ENCODE measurements at places on chromosomes 13 and 19.

- no peak for DNase-seq
These were observed 303.8 kb downstream of the PCDH9 start for GRCh38 chr13:66926200-66926850.

- DNase-seq = no peak
These were observed 615.5 kb upstream of the KLHL1 start for GRCh38 chr13:70723732-70724131.

- DNase-seq = peak; percentile 15
These were observed 431 bp downstream of the FUT3 start for GRCh38 chr19:5850743-5851293.

DNA sequence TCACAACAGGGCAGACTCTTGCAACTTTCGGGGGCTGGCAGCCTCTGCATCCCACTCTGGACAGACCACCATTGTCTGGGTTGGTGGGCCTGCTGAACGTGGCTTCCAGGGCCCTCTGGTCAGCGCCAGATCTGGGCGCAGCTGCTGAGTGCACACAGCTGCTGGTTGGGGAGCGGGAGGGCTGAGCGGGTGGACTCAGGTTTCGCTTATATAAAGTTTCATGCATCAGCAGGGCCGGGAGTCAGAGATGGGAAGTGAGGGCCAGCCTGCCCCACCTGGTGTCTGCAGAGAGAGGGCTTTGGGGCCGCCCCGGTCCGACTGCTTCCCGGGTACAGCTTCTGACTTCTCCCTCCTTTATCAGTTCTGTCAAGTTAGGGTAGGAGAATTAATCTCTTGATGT lies 6.9 kb downstream of the ARHGEF7 start:
- DNase-seq = no peak

DNA sequence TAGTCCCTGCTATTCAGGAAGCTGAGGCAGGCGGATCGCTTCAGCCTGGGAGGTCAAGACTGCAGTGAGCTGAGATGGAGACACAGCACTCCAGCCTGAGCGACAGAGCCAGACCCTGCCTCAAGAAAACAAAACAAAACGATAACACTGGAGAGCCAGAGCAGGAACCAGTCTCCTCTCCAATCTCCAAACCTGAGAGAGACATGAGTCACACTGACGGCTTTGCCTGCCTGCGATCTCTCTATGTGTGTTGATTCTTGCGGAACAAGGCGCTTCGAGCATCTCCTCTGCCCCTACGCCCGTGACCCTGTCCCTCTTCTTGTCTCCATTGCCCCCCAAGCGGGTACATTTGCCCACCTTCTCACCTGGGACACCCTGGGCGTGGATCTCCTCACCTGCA lies 15.6 kb downstream of the DPRX start:
- DNase-seq = no peak

DNA sequence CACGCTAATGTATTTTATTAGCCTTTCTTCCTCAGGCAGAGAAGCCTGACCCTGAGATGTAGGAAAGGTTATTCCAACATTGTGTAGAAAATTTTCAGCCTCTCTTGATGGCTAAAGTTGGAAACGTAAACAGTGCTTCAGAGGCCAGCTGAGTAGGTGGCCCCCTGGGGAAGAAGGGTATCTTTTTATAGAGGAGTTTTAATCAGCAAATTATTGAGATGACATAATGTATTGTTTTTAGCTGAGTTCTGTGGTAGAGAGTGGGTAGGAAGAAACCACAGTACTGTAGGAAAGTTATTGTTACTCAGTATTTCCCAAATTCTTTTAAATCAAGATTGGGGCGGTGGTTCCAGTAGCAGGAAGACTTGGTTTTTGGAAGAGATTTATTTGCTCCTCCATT lies 268.8 kb downstream of the DLEU7 start:
- peak; percentile 70 for DNase-seq

DNA sequence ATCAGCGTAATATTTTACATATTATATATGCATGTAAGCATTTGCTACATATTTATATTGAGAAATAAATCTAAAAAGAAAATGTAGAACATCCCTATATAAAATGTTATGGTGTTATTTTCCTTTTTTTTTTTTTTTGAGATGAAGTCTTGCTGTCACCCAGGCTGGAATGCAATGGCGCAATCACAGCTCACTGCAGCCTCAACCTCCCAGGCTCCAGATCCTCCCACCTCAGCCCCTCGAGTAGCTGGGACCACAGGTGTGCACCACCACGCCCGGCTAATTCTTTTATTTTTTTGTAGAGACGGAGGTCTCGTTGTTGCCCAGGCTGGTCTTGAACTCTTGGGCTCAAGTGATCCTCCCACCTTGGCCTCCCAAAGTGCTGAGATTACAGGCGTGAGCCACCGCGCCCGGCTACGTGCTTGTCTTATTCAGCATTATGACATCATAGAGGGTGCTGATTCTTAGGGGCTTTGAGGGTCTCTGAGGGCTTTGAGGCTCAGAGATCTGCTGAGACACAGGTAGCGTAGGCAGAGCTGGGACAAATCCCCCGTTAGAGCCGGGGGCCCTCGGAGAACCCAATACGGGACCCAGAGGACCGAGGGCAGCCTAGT lies 101.9 kb downstream of the GADD45B start:
- no peak for DNase-seq

- no peak for DNase-seq
These were observed 59.2 kb upstream of the TPM4 start for GRCh38 chr19:16017138-16017490.

GRCh38 chr13:20927596-20928257 lies 25.2 kb upstream of the XPO4 start:
- no peak for DNase-seq

- no peak for DNase-seq
These were observed 26.9 kb upstream of the IGFL4 start for GRCh38 chr19:46067691-46068090.

- no peak for DNase-seq
These were observed 154.3 kb upstream of the VSTM2B start for GRCh38 chr19:29371251-29372090.

- DNase-seq = peak; percentile 93
These were observed 2.7 kb downstream of the TPM4 start for GRCh38 chr19:16078759-16079707.

GRCh38 chr13:29707876-29708543 lies 112.5 kb upstream of the SLC7A1 start:
- DNase-seq = peak; percentile 30

GRCh38 chr13:114090476-114090875 lies 41.9 kb downstream of the RASA3 start:
- DNase-seq = no peak

DNA sequence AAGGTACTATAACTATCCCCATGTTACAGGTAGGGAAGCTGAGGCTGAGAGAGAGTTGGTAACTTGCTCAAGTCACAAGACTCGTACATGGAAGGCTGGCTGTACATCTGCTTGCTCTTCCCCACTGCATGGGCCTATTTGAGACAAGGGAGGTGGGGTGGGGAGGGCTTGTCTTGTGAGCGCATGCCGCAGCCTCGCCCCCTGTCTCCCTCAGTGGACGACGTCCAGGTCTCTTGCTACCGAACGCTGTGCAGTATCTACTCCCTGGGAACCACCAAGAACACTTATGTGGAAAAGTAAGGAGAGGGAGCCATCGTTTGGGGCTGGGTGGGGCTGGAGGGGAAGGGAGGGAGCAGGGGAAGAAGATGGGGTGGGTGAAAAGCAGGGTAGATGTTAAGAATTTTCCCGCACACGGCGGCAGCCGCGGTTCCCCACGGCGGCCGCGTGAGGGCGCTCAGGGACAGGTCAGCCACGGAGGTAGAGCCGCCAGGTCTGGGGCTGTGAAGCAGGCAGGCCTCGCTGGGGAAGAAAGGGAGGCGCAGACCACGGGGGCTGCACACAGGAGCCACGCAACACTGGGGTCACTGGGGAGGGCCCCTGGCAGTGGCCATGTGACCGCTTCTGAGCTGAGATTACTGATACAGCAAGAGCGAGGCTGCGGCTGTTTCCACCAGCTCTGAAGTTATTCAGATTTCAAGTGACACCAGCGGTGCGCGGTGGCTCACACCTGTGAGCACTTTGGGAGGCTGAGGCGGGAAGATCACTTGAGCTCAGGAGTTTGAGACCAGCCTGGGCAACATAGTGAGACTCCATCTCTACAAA lies 81.5 kb downstream of the RYR1 start:
- DNase-seq = peak; percentile 29

DNA sequence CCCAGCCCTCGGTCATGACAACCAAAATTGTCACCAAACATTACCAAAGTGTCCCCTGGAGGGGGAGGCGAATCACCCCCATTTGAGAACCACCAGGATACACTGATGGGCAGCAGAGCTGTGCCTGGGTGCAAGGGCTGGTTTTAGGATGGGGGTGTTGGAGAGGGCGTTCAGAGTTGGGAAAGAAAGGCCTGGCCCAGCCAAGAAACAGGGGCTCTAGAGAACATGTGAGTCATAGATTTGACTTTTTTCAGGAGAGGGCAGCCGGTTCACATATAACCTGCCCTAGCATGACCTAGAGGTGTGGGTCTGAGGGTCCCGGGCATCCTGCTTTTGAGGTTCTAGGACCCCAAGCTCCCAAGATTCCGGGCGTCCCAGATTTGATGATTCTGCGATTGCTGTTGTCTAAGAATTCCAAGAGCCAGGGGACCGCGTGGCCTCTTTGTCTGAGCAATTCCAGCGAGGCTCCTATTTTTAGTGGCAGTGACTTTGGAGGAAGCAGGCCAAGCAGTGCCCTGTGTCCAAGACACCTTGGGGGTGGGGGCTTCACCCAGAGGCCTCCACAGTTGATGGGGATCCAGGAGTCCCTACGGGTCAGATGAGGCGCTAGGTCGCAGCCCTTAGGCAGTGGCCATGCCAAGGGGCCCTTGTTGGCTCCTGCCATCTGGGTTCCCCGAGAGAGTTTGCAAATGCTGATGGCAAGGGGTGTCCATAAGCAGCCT lies 5.1 kb downstream of the WIZ start:
- DNase-seq = no peak

DNA sequence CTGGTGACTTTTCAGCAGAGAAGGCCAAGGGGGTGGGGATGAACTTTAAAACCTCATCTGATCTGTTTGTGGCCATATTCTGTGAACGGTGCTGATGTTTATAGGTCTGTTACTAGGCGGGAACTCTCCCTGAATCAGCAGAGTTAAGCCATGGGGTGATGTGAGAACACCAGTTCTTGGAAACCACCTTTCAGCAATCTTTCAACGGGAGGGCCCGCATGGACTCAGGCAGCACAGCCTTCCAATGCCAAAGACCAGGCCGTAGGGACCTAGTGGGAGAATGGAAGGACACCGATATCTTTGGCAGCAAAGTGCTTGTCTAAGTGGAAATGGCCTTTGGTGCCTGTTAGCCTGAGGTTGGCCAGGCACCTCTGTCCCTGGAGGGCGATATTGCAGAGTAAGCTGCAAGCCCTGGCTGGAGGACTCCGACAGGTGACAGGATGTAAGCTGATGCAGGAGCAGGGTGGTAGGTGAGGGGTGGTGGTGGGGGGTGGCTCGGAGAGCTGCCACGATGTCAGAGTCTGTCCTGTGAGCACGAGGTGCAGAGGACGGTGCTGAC lies 57.0 kb downstream of the ERCC5 start:
- no peak for DNase-seq

DNA sequence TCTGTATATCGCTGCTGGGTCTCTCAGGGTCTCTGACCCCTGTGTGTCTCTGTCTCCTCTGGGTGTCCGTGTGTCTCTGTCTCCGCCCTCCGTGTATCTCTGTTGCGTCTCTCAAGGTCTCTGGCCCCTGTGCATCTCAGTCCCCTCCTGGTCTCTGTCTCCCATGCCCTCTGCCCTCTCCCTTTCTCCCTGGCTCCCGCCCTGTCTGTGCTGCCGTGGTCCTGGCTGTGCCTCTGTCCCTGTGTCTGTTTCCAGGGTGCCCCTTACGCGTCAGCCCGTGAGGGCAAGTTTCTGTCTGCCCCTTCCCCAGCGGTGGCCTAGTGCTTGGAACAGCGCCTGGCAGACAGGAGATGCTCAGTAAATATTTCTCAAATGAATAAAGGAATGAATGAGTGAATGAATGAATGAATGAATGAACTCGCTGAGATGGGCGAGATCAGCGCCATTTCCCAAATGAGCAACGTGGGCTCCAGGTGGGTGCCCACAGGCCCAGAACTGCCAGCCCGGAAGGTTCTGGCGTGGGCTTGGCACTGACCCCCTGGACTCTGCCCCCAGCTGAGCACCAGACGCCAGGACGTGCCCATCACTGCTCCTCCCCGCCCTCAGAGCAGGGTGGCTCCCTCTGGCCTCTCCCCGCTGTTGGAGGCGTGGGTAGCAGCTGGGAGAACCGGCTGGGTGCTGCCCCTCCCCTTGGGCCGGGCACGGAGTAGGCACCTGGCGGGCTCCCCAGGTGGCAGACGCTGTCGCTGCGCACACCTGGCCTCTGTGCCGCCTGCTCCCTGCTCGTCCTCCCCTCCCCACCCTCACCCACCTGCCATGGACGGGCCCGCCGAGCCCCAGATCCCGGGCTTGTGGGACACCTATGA lies at the start of gene SULT2B1:
TSS of gene SULT2B1 (plus strand) at position 736 of the 866 bp plus-strand sequence. CDS start at position 817, 81 bp downstream.
- DNase-seq = no peak

DNA sequence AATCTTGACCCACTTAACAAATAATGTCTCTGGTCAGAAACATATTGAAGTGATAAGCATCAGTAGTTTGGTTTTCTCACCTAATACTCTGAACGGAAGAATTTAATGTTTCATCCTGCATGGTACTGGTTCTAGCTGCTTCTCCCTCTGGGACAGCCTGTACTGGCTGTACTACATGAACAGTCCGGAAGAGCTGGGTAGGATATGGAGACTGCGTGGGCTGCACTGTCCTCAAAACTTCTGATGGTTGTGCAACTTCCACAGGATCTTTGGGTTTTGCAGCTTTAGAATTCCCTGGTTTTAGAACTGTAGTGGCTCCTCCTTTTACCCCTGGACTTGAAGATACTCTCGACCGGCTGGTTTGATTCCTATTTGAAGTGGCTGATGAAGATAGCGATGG lies 78.3 kb downstream of the ELF1 start:
- DNase-seq = peak; percentile 28

- no peak for DNase-seq
These were observed 112.1 kb downstream of the ZNF737 start for GRCh38 chr19:20453425-20453935.

GRCh38 chr13:49806126-49806536 lies 13.6 kb upstream of the KPNA3 start:
- DNase-seq = peak; percentile 36

DNA sequence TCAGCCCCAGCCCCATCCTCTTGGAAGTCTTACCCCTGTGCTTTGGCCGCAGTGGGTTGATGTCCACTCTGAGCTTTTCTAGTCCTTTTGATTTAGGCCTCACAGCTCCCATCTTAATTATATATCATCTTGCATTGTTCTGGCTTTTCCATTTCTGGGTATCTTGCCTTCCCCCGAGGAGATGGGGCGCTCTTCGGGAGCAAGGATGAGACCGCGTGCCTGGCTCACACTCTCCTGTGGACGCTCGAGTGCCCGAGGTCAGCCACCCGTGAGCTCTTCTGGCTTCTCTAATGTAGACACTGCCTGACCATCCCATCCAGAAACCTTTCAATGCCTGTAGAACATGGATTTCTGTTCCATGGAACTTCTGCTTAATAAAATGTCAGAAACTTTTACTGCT lies 53.5 kb upstream of the GPR183 start:
- no peak for DNase-seq

- no peak for DNase-seq
These were observed 8.1 kb upstream of the LILRB4 start for GRCh38 chr19:54654447-54655321.

Data from foreskin fibroblast (primary cell).